ENCODE measurements at places on chromosomes 13 and 19. TPM values are rescaled to one million over a fixed set of nuclear protein-coding genes. Genes with fewer than 3 reads are reported as not detected.

The CDKN2D gene
- polyA plus RNA-seq: 8.0 TPM

DNA sequence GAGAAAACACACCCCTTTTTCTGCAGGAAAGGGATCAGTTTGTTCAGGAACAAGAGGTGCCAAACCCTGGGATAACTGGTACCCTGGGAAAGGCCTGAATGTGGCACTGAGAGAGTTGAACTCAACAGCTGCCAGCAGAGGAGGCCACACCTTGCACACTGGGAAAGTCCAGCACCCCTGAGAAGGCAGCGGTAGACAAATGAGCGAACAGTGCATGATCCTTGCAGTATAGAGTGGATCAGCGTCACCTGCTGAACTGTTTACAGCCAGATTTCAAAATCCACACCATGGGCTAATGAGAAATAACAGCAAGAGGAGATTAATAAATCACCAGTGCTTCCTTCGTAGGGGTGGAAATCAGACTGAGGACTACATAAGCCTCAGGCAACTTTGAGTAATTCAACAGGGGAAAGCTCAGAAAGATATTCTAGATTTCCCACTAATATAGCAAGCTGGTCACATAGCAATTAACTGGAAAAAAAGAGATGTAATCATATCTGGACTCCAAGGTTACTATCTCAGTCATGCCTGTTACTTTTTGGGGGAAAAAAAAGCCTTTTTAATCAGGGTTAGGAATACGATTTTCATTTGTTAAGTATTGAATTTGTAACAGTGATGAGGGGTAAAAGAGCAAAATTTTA, 52.0 kb downstream of the DCT start:
- no peaks in the 10 kb centered on the region for H3K27me3 ChIP-seq
- H3K4me3 ChIP-seq: no peak overlapping the region
- no peak overlapping the region for H3K27ac ChIP-seq
- no peaks in the 10 kb centered on the region for H3K4me1 ChIP-seq
- no peak for DNase-seq

DNA sequence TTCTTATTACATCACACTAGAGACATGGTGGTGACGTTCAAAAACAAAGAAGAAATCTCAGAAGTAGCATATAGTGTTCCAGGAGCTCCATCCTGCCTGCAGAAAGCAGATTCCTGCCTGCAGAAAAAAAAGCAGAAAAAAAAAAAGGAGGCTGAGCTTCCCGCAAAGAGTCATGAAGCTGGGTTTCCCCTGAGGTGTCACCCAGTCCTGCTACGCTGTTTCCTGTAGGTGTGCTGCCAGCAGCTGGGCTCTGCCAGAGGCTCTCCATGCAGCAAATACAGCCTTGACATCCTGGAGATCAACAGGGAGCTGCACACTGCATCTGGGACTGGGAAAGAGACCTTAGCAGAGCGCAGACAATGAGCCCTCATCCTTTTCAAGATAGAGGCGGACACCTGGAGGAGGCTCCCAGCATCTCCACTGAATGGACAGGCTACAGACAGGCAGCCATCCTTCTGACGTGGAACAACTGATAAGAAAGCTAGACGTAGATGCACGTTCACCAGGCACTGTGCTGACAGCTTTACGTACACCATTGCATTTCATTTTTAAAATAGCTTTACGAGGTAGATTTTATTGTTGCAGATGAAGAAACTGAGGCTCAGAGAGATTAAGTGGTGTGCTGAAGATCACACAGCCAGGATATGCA, 350.9 kb downstream of the FOXO1 start:
- H3K4me3 ChIP-seq: no peak overlapping the region
- no peak overlapping the region for H3K27ac ChIP-seq
- DNase-seq: no peak

DNA sequence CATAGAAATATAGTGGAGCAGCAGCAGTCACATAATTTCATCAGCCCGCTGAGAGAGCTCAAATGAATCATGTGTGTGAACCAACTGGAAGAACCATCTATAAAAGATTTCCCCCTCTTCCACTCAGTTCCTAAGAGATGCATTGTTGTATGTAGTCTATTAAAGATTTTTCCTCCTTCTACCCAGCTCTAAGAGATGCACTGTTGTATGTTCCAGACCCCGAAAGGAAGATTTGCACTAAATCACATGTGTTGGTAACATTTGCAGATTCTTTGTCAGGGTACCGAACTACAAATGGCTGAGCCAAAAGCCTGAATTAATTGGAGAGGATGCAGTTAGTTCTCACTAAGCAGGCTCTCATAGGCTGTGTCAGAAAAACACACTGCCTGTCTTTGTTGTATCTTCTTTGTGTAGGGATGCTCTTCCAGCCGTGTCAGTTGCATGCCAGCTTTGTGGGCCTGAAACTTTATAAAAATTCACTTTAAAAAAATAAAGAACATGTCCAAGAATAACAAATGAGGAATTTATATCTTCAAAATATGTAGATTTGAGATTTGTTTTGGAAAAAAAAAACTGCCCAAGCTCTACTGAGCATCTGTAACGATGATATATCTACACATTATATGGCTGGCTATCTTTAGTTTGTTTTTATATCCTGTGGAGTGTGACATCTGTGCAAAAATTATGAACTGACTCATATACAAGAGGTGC, 223.1 kb downstream of the MZT1 start:
- no peaks in the 10 kb centered on the region for H3K36me3 ChIP-seq
- H3K4me3 ChIP-seq: no peak overlapping the region
- H3K27ac ChIP-seq: no peak overlapping the region
- no peaks in the 10 kb centered on the region for H3K27me3 ChIP-seq

DNA sequence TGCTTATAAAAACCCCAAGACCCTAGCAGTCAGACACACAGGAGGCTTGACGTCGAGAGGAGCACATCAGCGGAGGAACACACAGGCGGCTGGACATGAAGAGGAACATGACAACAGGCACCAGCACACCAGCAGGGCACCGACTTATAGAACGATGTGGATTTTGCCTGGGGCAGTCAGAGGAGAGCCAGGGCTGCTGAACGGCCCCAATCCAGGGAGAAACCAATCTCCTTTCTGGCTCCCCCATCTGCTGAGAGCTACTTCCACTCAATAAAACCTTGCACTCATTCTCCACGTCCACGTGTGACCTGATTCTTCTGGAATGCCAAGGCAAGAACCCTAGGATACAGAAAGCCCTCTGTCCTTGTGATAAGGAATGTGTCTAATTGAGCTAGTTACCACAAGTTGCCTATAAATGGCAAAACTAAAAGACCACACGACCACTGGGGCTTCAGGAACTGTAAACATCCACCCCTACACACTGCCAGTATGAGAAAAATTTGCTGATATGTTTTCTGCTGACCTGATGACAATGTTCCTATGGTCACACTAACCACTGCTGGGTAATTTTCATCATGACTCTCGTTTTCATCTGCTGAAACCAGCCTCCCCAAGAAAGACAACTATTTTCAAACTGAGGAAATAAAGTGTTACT, 35.8 kb upstream of the CEACAM21 start:
- no peak for DNase-seq
- no peaks in the 10 kb centered on the region for H3K36me3 ChIP-seq
- H3K27ac ChIP-seq: no peak overlapping the region
- H3K4me3 ChIP-seq: no peak overlapping the region
- H3K27me3 ChIP-seq: no peaks in the 10 kb centered on the region

DNA sequence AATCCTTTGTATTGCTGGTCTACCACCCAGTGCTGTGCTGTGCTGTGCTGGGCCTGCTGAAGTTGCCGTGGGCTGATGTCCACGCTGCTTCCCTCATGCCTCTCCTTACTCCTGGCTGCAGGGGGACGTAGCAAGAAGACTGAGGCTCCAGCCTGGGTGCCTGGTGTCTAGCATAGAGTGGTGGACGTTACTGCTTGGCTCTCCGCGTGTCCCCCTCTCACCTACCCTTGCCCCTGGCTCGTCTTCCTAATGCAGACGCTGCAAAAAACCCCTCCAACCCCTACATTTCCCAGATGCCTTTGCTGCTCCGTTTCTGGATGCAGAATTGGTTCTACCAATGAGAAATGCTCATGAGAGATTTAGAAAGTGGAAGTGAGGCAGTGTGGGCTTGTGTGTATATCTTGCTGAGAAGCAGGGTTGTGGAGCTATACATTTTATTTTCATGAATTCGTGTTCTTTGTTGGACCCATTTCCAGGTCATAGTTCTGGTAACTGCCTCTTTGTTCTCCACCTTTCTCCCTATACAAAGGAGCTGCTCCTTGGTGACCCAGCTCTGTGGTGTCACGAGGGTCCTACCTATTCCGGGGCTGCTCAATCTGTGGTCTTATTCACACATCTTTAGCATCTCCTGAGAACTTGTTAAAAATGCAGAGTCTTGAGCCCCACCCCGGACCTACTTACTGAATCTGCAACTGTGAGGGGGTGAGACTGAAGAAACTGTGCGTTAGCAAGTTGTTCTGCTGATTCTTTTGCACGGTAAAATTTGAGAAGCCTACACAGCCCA, 7.9 kb upstream of the DENND1C start:
- H3K27me3 ChIP-seq: no peaks in the 10 kb centered on the region
- H3K4me3 ChIP-seq: peak overlapping the region; percentile 76
- H3K36me3 ChIP-seq: no peaks in the 10 kb centered on the region
- DNase-seq: peak; percentile 71
- H3K4me1 ChIP-seq: peaks cover 3% of the 10 kb centered on the region
